ENCODE measurements at places on chromosomes 5 and 9.

DNA sequence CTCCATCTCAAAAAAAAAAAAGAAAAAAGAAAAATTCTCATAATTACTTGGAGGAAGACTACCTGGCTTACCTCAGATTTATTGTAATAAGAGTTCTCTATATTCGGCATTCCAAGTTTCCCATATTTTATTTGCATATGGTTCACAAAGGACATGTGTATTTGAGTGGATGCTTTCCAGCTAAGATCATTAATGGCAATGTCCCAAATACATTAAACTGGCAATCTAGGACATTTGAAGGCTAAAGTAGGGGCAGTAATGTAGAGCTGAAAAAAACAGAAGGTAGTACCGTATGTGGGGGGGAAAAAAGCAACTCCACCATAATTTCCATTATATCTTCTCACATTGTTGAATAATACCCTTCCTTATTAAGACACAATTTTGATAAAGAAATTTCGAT is 4.9 kb downstream of the TUT7 start:
- DNase-seq = no peak

DNA sequence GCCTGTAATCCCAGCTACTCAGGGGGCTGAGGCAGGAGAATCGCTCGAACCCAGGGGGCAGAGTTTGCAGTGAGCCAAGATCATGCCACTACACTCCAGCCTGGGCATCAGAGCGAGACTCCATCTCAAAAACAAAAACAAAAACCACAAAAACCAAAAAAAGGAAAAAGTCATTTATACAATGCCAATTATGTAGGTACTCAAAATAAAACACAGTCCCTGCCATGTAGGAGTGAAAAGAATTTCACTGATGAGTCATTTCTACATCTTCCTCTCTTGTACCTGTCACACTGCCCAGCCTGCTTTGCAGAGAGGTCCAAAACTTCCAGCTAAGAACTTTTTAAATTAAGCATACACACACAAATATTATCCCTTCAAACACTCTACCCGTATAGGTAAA is 215.8 kb downstream of the EPB41L4A start:
- no peak for DNase-seq

GRCh38 chr5:83914662-83915418 is 194.2 kb upstream of the HAPLN1 start:
- no peak for DNase-seq

- DNase-seq = peak; percentile 9
Measured at GRCh38 chr5:54848581-54848980, 136.8 kb downstream of the ESM1 start.

DNA sequence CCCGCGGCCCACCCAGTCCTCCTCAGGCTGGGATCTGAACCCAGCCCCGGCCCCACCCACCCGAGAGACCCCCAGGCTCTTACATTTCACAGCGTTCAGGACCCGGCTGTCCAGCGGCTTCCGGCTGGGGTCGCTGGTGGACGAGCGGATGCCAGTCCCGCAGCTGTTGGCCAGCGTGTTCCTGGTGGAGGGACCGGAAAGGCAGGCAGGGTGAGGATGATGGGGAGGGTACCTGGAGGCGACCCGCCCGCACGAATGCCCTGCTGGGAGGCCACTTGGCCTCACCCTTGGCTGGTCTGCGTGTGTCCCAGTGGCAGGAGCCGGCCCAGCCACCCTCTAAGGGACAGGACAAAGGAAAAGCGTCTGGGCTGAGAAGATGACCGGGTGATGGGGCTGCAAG is 51.9 kb upstream of the UBAC1 start:
- no peak for DNase-seq
